Erythroblast (primary cell): ENCODE measurements at places on chromosomes 1 and 21.

DNA sequence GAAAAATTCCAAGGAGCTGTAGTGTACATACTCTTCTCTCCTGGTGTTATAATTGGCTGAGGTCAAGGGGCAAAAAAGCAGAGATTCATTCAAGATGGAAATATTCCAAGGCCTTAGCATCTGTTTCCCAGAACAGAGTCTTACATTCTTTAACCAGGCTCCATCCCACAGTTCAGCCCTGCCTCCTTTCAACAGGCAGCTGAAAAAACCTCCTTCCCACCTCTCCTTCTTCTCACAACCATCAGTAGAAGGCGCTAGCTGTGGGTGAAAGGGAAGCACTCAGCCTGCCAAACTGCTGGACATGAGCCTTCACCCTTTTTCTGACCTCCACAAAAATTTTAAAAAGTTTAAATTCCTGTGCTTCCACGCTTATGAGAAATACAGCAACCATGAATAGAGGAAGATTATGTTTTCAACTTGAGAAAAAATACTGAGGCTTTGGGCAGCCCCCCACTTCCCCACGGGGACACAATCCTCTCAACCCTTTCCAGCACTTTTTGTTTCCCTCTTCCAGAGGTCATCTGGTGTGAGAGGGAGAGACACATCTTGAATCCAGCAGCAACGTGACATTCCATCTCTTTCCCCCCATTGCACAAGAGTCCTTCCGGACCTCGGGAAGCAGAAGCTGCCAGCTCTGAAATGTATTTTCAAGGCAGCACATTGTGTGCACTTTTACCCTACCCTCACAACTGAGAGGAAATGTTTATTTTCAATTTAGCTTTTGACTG is 43.2 kb upstream of the FMO2 start:
- no peak for DNase-seq

DNA sequence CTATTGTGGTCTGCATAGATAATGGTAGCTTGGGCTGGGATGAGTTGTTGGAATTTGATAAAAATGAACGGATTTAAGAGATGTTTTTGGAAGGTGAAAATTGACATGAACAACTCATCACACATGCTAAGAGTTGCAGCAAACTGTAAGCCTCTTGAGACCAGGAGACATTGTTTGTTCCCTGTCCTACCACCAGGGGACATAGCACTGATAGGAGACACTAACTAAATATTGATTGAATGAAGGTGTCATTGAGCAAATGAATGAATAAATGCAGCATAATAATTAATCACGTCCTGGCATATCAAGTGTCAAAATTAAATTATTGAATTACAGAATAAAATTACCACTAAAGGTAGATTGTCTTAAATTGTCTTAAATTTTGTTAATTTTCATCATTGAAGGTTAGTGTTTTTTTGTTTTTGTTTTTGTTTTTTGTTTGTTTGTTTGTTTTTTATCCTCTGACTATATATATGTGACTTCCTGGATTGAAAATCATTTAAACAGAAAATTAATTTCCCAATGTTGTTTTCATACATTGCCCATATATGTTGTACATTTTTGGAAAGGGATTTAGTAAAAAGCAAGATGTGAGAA is 285.3 kb upstream of the C1orf105 start:
- peak; percentile 32 for DNase-seq

DNA sequence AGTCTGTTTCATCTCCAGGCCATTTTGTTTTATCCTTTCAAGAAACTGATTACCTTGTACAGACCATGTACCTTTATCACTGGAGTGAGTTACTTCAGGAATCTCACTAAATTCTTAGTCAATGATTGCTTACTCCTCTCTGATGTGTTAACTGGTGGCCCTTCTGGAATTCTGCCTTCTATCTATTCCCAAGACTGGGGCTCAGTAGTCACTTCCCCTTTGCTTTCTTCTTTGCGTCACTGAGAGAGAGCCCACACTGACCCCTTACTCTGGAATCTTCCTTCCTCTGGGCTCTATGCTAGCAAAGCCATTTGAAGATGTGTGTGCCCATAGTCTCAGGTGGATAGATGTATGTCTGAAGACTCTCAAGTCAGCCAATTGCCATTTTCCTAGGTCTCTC is 34.6 kb downstream of the XCL2 start:
- DNase-seq, result no peak

DNA sequence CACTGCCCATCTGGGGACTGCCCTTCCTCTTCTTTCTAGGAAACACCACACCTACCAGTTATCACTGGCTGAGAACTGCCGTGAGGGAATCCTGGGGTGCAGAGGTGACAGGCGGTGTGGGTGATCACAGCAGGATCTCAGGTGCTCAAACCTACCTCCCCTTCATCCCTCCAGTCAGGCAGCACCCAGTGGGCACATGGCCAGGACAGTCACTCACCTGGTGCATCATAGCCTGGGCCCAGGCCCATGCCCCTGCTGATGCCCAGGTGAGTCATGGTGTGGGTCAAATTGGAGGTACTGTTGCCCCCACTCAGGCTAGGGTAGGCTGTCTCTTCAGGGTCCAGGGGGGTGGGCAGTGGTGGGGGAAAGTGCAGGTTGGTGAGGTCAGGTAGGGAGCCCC is 5.3 kb upstream of the DENND4B start:
- DNase-seq, result no peak
